NB4 (cell line): ENCODE measurements at places on chromosomes 7 and 10.

DNA sequence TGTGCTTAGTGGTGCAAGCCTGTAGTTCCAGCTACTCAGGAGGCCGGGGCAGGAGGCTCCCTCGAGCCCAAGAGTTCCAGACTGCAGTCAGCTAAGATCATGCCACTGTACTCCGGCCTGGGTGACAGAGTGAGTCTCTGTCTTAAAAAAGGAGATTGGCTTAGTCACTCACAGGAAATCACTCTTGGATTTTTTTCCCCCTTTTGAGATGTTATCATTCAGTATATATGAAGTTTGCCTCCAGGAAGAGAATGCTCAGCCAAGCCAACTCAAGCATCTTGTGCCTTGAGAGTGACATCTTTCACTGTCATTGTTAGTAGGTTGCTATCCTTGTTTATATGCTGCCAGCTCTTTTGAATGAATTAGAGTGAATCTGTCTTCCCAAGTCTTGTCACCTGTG is 28.0 kb downstream of the NIPSNAP2 start:
- no peak for DNase-seq

- no peak for DNase-seq
These were observed 22.0 kb upstream of the GHRHR start for GRCh38 chr7:30941582-30942323.

- no peak for DNase-seq
These were observed 96.9 kb upstream of the FGFR2 start for GRCh38 chr10:121694966-121695643.

- DNase-seq = no peak
These were observed 219.5 kb upstream of the AOAH start for GRCh38 chr7:36943591-36944435.
